ENCODE measurements at places on chromosomes 6 and 20.

GRCh38 chr6:14658886-14659561 is 541.5 kb downstream of the CD83 start:
- DNase-seq = no peak

- DNase-seq = no peak
Observed at GRCh38 chr6:31979238-31979898, 2.5 kb upstream of the C4A start.

DNA sequence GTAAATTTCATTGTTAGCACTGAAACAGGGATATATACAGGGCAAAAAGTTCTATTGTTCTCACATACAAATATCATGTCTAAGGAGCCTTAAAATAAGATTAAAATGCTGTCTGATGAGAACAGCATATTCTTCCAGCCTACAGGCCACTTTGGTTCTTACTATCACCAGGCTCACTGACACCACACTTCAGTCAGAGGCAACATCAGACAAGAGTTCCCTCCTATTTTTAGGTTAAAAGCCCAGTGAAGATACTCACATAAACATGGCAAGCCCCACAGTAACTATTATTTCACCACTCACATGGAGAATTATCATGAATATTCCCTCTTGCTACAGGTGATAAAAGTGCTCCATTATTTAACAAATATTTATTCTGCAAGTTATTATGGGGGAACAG is 175.8 kb downstream of the ISM1 start:
- no peak for DNase-seq

- no peak for DNase-seq
Observed at GRCh38 chr20:30284281-30284905, 973.1 kb upstream of the DEFB115 start.

- no peak for DNase-seq
Observed at GRCh38 chr6:73006146-73006545, 219.2 kb downstream of the KHDC1L start.

- no peak for DNase-seq
Observed at GRCh38 chr6:156910011-156910334, 132.8 kb downstream of the ARID1B start.

GRCh38 chr6:146903451-146903850 is 300.8 kb upstream of the STXBP5 start:
- DNase-seq = no peak

GRCh38 chr20:4713401-4713800 is 8.3 kb upstream of the PRND start:
- no peak for DNase-seq

- no peak for DNase-seq
Observed at GRCh38 chr6:139480356-139481165, 106.1 kb upstream of the CITED2 start.

DNA sequence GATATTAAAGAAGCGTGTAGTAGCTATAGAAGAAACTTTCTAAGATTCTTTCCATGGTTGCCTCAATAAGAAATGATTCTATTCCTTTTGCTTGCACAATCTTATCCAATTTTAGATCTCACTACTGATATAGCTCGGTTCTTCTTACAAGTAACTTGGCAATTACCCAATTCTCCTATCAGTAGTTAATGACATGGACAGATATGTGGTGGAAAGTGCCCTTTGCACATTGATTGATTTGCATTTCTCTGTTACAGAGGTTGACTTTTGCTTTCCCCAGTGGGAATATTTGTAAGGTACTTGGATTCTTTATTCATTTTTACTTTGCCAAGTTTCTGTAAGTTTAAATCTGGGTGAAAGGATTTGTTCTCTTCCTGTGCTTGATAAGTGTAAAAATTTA is 93.7 kb upstream of the QKI start:
- DNase-seq = no peak

DNA sequence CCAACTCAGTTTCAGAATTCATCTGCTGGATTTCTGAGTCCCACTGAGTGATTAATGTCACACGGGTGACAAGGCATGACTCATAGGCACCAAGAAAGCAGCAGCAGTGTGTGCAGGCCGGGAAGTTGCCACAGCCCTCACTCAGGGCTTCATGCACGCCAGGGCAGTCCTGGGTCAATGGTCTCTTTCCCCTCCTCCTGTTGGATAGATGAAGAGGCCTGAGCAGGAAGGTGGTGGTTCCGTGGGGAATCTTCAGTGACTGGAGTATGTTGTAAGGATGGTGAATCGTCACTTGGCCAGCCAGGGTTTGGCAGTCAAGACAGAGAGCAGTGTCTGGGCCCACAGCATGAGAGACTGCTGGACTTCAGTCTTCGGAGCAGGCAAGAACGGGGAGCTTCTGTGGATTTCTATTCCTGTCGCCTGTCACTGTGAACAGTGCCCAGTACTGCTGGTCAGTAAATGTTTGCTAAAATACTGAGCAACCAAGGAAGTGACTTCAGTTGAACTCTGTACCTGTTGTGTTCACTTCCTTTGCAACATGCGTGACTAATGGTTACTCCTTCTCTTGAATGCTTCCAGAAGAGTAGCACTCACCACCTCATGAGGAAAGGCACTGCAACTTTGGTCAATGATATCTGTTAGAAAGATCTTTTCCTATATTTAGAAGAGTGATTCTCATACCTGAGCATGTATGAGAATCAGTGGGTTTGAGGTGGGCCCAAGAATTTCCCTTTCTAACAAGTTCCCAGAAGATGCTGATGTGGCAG is 62.0 kb upstream of the CD93 start:
- DNase-seq = no peak

DNA sequence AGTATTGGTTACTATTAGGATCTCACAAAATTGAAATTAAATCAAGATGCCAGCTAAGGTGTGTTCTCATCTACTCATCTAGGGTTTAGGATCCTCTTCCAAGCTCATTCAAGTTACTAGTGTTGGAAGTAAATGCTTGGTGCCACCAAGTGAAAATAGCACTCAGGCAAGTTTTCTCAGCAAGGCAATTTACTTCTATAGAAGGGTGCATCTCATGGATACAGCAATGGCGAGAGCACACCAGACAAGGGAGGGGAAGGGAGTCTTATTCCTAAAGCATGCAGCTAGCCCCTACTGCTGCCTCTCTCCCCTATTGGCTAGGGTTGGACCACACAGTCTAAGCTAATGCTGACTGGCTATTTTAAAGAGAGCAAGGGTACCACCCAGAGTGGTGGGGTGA is 23.0 kb upstream of the FAM8A1 start:
- no peak for DNase-seq

DNA sequence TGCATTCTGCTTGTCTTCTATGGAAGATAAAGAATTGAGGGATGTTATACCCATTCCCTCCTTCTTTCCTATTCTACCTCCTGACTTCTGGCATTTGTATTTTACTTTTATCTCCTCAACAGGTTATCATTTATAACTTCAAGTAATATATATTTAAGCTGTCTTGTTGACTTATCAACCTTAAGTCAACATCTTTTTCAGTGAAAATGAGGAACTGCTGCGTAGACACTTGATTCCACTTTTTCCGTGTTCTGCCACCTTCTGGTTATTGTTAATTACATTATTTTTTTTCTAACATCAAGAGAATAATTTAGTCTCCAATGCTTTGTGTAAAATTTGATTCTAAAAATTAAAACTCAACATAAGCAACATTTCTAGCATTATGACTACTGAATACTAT is 107.5 kb downstream of the PRKN start:
- no peak for DNase-seq

- DNase-seq = no peak
Observed at GRCh38 chr6:160162030-160162566, 40.5 kb downstream of the SLC22A1 start.

DNA sequence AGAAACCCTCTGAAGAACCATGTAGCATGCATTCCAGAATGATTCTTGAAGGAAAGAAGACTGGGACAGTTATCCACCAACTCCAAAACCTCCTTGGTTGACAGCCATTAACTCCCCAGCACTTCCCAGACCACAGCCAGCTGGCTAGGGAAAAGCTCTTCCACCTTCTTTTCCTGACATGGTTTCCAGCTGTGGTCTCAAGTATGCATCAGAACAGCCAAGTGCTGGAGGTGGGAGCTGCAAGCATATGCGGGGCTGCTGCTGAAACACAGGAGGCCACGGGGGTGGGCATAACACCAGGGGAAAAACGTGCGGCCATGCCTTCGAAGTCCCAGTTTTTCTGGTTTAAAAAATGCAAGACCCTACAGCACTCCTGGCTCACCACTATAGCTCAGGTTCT is 108.0 kb upstream of the FAM184A start:
- DNase-seq = no peak

DNA sequence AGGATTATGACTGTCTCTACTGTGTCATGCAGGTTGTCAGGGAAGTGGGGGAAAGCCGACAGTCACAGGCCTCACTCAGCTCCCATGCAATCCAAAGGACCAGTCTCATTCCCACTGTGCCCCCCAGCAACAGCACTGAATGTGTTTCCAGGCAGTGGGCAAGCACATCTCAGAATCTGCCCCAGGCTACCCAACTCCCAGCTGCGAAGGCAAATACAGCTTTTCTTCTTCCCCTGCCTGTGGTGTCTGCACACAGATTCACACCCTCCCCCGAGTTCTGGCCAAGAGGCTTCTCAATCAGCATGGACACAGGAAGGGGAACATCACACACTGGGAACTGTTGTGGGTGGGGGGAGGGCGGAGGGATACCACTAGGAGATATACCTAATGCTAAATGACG is 75.3 kb downstream of the SNAP91 start:
- no peak for DNase-seq

GRCh38 chr6:83198486-83199172 is 5.5 kb downstream of the RWDD2A start:
- no peak for DNase-seq

DNA sequence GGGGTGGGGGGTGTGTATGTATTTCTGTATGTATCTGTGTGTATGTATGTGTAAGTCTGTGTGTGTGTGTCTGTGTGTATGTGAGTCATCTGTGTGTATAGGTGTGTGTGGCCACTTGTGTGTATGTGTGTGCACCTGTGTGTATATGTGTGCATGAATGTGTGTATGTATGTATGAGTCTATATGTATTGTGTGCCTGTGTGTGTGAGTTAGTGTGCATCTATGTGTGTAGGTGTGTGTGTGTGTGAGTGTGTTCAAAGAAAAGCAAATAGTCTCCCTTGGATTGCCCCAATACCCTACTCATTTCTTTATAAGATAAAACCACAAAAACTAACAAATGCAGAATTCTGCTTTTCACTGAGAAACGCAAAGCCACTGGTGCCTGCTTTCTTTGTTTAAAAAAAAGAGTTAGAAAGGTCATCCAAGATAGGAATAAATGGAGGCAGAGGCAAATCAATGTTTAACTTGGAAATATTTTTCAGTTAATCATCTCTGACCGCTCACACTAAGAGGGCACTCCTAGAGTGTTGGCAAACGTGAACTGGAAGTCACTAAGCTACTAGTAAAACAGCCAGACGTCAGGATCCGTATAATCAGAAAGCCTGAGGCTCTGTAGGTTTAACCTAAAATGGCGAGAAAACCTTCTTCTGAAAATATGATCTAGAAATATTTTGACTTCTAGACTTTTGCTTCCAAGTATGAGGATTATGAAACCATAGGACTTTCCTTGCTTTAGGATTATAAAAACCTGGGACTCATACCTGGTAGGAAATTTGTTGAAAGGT is 37.4 kb upstream of the JAG1 start:
- DNase-seq = no peak

All from CD4-positive, alpha-beta T cell treated with Interleukin-10 for 1 hour (primary cell).